Activated naive CD4-positive, alpha-beta T cell treated with anti-CD3 and anti-CD28 coated beads for 36 hours (primary cell): ENCODE measurements at places on chromosomes 12 and 14. TPM values are rescaled to one million over a fixed set of nuclear protein-coding genes. Genes with fewer than 3 reads are reported as not detected.

- no peaks in the 10 kb centered on the region for H3K27me3 ChIP-seq
- H3K36me3 ChIP-seq: no peaks in the 10 kb centered on the region
- no peak overlapping the region for H3K27ac ChIP-seq
- H3K4me3 ChIP-seq: no peak overlapping the region
Measured at GRCh38 chr12:11228296-11228879, 41.1 kb downstream of the PRB3 start.

DNA sequence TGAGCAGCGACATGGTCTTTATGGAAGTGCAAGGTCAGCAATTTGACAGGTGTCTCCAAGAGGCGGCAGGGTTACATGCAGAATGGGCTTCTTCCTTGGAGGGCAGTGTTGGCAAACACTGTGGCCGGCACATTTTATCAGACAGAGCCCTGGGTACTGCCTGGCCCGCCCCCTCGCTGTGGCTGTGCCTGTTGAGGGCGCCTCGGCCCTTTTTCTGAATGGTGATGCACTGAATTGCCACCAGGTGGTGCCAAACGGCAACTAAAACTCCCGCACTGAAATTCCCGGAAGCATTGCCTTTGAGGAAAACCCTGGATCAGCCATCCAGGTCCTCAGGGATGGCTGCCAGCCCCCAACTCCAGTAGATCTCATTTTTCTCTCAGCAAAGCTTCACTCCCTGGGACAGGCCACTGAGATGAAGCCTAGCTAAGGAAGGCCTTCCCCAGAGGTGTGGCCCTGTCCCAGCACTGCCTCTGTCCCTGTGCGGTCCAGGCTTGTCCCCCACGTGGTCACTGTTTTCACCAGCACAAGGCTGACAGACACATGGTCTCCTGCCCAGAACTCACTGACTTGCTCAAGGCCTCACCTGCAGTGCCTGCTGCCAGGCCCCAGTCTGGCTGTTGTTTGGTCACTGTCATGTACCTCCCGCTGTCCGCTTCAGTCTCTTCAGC, 73.6 kb downstream of the TESC start:
- no peaks in the 10 kb centered on the region for H3K27me3 ChIP-seq
- H3K4me3 ChIP-seq: no peak overlapping the region
- no peak overlapping the region for H3K27ac ChIP-seq
- no peaks in the 10 kb centered on the region for H3K4me1 ChIP-seq
- H3K36me3 ChIP-seq: peaks cover 11% of the 10 kb centered on the region

GRCh38 chr12:27338473-27338872, 5.8 kb downstream of the BMAL2 start:
- H3K4me1 ChIP-seq: peaks cover 12% of the 10 kb centered on the region
- DNase-seq: no peak
- H3K27ac ChIP-seq: no peak overlapping the region
- peaks cover 3% of the 10 kb centered on the region for H3K36me3 ChIP-seq
- H3K4me3 ChIP-seq: no peak overlapping the region

DNA sequence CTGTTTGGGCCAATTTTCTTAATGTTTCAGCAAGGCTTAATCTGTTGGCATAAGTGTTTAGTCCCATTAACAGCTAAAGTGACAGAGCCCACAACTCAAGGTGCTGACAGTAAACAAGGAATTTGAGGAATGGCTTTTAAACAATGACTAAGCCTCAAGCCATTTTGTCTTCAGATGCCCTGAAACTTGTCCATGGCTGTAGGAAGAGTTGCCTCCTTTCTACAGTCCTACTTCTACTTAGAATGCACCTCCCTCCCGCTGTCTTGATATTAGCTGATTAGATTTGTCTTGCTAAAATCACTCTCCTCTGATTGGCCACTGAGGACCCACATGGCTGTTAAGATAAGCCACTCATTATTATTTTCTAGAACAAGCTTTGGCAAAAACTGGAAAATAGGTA, 188.4 kb upstream of the OTX2 start:
- no peak for DNase-seq
- no peaks in the 10 kb centered on the region for H3K36me3 ChIP-seq
- H3K27me3 ChIP-seq: peaks cover 13% of the 10 kb centered on the region
- no peak overlapping the region for H3K27ac ChIP-seq
- no peak overlapping the region for H3K4me3 ChIP-seq

- H3K27ac ChIP-seq: no peak overlapping the region
- no peaks in the 10 kb centered on the region for H3K4me1 ChIP-seq
- H3K27me3 ChIP-seq: peaks cover 18% of the 10 kb centered on the region
- no peak overlapping the region for H3K4me3 ChIP-seq
- H3K36me3 ChIP-seq: no peaks in the 10 kb centered on the region
Measured at GRCh38 chr14:99879401-99880295, 86.4 kb downstream of the EML1 start.

DNA sequence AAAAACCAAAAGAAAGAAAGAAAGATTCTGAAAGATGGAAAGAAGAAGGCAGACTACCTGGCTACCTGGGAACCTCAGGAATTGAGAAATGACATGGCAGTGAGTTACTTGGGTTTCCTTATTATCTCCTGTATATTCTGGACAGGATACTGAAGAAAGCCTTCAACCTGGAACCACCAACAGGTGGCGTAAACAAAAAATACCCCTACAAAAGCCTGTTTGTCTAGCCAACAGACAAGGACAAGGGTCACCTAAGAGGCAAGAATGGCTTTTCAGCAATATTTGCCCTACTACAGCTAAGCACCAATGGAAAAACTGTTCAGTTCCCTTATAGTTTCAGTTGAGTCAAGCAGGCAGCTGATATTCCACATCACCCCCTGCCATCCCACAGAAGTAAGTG, 274.9 kb downstream of the GPHN start:
- H3K36me3 ChIP-seq: peaks cover 11% of the 10 kb centered on the region
- no peaks in the 10 kb centered on the region for H3K4me1 ChIP-seq
- H3K27me3 ChIP-seq: no peaks in the 10 kb centered on the region
- H3K27ac ChIP-seq: no peak overlapping the region
- no peak for DNase-seq
- H3K4me3 ChIP-seq: no peak overlapping the region

DNA sequence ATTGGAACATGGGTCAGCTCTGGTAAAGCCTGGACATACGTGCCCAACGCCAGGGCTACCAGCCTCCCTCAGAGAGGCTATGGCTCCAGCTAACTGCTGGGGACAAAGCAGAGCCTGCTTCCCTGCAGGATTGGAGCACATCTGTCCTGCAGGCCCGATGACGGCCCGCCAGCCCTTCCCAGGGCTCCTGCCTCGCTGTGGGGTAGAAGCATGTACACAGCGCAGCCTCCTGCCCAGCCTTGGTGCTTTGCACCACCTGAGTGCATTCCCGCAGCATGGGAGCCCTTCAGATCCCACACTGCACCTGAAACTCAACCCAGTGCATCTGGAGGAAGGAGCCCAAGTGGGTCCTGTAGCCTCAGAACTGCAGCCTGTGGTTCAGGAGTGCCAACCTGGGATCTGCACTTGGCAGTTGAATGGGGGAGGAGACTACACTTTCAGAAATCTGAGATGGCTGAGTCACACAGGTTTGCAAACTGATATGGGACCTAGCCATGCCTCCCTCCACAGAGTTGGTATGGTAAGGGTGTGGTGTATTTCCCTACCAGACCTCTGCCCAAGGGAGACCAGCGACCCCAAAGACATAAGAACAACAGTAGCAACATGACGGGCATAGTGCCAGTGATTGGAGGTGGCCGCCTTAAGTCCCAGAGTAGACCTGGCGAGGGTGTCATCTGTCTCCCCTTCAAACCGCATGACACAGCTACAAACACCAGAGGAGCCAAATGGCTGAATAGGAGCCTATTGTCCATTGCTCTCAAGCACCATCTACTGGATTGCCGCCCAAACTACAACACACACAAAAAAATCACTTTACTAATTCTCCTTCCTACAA, 273.9 kb upstream of the MIS18BP1 start:
- no peaks in the 10 kb centered on the region for H3K4me1 ChIP-seq
- H3K27me3 ChIP-seq: no peaks in the 10 kb centered on the region
- no peaks in the 10 kb centered on the region for H3K36me3 ChIP-seq
- H3K27ac ChIP-seq: no peak overlapping the region

GRCh38 chr12:14400599-14400998, 35.1 kb downstream of the ATF7IP start:
- no peak for DNase-seq
- peaks cover 91% of the 10 kb centered on the region for H3K4me1 ChIP-seq
- H3K36me3 ChIP-seq: peaks cover 41% of the 10 kb centered on the region

DNA sequence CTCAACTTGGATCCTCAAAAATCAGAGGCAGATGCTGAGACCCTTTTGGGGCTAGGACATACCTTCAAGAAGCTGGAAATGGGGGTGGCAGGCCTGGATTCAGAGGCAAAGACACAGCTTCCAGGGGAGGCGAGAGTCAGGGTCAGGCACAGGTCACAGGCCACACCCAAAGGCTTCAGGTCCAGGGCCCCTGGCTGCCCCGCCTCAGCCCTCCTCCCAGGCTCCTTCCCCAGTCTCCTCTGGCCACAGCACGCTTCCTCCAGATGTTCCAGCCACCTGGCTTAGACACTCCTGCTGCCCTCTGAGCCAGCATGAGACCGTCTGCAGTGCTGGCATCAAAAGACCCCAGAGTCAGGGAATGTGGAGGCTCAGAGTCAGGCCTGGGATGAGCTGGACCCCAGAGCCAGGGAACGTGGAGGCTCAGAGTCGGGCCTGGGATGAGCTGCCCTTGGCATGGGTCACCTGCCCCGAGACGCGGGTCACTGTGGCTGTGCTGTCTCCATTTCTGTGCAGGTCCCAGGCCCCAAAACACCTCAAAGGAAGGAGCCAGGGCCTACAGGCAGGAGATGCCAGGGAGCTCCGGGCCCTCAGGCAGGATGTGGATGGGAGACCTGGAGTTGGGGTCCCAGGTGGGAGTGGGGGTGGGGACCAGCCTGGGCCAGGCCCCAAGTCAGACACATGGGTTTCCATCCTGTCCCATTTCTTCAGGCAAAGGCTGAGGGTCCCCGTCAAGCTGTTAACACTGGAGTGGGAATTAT, 58.9 kb downstream of the DIO3 start:
- H3K27me3 ChIP-seq: peaks cover 2% of the 10 kb centered on the region
- no peaks in the 10 kb centered on the region for H3K4me1 ChIP-seq
- no peak overlapping the region for H3K4me3 ChIP-seq
- no peaks in the 10 kb centered on the region for H3K36me3 ChIP-seq

GRCh38 chr14:91878274-91878673, 10.9 kb upstream of the TC2N start:
- no peaks in the 10 kb centered on the region for H3K36me3 ChIP-seq
- peaks cover 59% of the 10 kb centered on the region for H3K4me1 ChIP-seq
- H3K4me3 ChIP-seq: no peak overlapping the region
- H3K27ac ChIP-seq: no peak overlapping the region

DNA sequence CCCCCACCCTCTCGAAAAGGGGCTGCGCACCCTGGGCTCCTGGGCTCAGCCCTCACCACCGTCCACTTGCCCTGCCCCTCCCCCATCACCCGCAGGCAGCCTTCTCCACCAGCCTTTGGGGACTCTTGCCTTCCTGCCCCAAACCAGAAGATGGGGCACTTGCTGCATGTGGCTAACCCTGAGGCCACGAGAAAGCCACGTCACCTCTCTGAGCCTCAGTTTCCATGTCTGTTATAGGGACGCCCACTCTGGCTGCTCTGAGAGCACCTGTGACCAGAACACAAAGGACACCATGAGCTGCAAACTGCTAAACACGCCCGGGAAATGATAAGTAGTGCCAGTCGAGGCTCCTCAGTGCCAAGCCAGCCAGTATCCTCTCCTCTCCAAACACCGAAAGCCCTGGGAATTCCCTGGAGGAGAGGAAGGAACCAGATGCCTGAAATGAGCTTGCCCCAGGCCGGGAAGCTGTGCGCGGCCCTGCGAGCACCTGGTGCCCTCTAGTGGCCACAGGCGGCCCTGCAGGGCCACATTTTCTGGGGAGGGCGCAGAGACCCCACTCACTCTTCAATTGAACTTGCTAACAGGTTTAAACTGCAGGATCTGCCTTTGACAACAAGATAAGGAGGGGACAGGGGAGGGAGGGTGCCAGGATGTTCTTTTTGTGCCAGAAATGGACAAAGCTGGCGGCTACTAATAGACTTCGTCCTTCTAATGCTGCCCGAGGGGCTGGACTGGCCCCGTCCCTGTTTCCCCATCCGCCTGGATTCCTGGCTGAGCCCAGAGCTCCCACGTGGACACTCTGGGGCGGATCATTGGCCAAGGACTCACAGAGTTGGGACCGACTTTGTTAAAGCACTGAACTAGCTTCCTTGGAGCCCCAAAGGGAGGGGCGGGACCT, 10.2 kb upstream of the SERPINA9 start:
- H3K27ac ChIP-seq: no peak overlapping the region
- peaks cover 21% of the 10 kb centered on the region for H3K27me3 ChIP-seq
- H3K4me1 ChIP-seq: peaks cover 4% of the 10 kb centered on the region
- no peak overlapping the region for H3K4me3 ChIP-seq
- no peaks in the 10 kb centered on the region for H3K36me3 ChIP-seq

DNA sequence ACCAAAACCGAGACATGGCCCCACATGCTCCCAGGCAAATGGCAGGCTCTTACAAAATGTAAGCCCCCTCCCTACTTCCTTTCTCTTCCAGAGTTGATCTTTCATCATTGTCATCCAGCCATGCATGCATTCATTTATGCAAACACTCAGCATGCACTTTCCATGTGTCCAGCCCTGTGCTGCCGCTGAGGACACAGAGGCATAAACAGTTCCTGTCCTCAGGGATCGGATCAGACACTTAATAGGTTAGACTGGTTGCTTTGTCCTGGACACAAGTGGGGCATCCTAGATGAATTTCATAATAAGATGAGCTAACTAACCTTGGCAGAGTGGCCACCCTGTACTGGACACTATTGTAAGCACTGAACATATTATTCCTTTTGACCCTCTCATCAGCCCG, 23.1 kb downstream of the PRIMA1 start:
- no peak overlapping the region for H3K27ac ChIP-seq
- no peaks in the 10 kb centered on the region for H3K4me1 ChIP-seq
- no peak for DNase-seq
- H3K36me3 ChIP-seq: no peaks in the 10 kb centered on the region
- H3K4me3 ChIP-seq: no peak overlapping the region

GRCh38 chr12:115199831-115200230, 515.9 kb upstream of the TBX3 start:
- no peak overlapping the region for H3K4me3 ChIP-seq
- DNase-seq: no peak
- H3K36me3 ChIP-seq: no peaks in the 10 kb centered on the region
- no peaks in the 10 kb centered on the region for H3K4me1 ChIP-seq
- no peaks in the 10 kb centered on the region for H3K27me3 ChIP-seq

DNA sequence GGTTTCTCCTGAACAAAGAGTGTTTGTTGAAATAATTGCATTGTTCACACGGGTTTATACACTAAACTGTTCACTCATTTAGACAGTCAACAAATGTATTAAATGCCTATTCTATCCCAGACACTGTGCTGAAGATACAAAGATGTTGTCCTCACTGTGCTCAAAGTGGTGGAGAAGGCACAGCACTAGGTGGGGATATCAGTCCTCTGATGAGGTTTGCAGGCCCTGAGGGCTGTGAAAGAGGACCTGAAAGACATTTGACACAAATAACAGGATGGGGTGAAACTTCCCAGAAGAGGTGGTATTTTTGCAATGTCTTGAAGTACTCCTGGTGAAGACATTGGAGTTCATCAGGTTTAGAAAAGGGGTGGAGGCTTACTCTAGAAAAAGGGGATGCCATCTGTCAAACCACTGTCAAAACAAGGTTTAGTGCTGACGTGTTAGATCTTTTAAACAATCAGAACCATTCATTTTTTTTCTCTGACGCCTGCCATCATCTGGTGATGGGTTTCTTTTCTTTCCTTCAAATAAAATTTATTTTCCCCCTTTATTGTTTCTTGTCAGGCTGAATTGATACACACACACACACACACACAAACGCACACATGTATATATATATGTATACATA, 69.5 kb downstream of the ACSS3 start:
- DNase-seq: no peak
- H3K4me3 ChIP-seq: no peak overlapping the region
- no peak overlapping the region for H3K27ac ChIP-seq
- no peaks in the 10 kb centered on the region for H3K27me3 ChIP-seq

The ITGA7 gene
- total RNA-seq: 3.9 TPM

The NDUFA9 gene
- 160 TPM for total RNA-seq

The MYO1H gene
- not detected for total RNA-seq

The SAMD15 gene
- 0.10 TPM for total RNA-seq
